Fibroblast of skin of left quadriceps (primary cell): ENCODE measurements at places on chromosomes 4 and X.

DNA sequence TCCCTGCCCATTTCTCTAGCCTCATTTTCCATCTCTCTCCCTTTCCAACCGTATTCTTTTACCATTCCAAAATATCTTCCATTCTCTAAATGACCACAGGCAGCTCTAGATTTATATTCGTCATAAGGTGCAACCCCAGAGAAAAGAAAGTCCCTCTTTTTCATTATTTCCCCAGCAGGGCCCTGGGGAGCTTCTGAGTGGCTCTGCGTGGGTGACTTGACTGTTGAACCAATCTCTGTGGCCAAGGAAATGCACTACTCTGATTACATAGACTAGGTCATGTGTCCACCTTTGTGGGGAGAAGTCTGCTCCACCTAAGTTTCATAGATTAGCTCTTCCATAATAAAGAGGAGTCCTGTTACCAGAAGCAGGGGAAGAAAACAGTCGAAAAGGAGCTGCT, 51.4 kb downstream of the ATOH1 start:
- no peak for DNase-seq

DNA sequence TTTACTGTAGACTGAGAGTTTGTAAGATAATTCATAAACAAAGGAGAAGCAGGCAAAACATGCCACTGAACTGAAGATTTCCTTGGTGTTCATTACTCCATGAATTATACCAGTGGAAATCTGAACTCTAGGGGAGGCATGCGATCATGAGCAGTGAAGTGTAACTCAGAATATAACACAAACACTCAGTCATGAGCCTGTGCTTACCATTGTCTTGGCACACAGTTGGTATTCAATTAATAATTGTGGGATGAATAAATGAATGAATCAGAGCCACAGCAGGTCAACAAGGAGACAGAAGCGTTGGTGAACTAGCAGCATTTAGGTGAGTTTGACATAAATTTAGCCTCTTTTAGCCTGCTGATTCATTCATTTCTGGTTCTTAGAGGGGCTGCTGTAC, 263.5 kb upstream of the DKK2 start:
- DNase-seq = no peak

DNA sequence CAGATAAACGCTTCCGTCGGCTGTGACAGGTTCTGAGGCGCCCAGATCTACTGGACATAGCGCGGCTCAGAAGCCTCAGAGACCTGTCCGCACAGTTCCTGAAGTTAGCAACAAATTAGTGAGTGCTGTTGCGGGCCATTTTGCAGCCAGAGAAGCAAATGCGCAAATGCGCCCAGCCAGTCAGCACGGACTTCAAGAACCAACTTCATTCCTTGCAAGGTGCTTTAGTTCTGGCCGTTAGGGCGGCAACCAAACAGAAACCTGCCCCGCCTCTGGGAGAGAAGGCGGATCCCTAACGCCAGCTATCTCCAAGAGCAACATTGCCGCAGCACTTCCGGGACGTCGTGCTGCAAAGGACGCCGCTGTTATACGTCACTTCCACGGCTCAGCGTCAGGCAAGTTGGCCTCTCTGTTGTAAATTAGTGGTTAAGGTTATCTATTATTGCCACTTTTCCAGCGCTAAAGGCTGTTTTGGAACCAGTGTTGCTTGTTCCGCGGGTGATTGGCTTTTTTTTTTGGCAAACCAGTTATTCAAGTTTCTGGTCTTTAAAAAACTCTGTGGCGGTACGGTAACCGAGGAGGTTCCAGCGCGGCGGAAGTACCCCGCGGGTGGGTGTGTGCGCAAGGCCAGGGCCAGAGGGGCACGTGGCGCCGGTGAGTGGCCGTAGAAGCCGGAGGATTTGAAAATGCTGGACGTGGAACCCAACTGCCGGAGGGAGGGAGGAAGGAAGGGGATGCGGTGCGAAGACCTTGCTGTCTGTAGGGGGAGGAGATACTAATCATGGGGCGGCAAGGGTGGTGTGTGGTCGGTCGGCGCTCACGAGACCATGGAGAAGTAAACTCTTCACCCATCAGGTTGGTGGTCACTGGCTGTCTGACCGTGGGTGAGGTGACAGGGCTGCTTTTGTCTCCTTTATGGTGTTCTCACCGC, at the start of gene GAR1:
GAR1 (plus strand) TSS at position 612 of the 931 bp plus-strand sequence. CDS start 403 bp downstream, outside the sequence.
- DNase-seq = peak; percentile 78

DNA sequence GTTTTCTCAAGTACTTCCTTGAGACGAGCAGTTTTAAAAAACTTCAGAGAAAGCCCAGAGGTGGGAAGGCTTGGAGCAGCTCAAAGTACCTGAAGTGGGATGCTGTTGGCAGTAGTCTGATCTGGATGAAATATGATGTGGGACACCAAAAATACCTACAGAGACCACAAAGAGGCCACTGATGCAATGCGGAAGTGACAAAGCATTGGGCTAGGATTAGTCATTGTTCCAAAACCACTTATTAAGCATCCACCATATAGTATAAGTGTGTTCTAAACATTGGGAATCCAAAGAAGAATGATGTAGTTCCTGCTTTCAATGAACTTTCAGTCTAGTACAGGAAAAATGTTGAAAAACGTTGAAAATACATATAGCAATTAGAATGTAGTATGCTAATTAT, 386.1 kb upstream of the CNKSR2 start:
- no peak for DNase-seq

- no peak for DNase-seq
Observed at GRCh38 chr4:156495836-156496235, 475.8 kb downstream of the PDGFC start.

DNA sequence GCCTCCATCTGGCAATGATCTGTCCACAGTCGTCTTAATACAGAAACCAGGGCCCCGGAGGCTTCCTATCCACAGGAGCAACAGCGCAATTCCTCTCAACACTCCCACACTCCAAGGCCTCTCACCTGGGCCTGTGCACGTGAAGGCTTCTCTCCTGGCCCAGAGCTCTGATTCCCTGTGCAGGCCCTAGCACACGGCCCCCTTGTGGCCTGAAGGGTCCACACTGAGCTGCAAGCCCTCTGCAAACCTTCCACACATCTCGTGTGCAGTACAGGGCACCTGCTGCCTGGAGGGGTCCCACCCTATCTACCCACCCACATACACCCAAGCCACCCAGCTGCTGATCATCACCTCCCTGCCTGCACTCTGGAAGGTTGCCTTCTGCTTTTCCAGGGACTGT, 150.1 kb upstream of the NUDT10 start:
- no peak for DNase-seq

DNA sequence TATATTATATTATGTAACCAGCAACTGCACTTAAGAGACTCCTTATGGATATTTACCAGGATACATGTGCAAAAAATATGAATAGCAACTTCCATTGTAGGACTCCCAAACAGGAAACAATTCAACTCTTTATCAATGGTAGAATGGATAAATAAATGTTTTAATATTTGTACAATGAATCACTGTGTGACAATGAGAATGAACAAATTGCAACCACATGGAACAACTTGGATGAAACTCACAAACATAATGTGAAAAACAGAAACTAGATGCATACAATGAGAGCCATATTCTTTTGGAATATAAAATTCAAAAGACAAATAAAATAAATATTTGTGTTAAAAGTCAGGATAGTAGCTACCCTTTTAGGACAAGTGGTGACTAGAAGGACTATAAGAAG, 1015.7 kb downstream of the TECRL start:
- no peak for DNase-seq

GRCh38 chr4:182494103-182494502, 250.9 kb downstream of the TENM3 start:
- DNase-seq = no peak
